ENCODE measurements at places on chromosomes 6 and 20. TPM values are rescaled to one million over a fixed set of nuclear protein-coding genes. Genes with fewer than 3 reads are reported as not detected.

ROS1 gene
- under 0.01 TPM for total RNA-seq

SOX4 gene
- total RNA-seq, result 81.7 TPM

C2 gene
- 0.71 TPM for total RNA-seq

CTAGE9 gene
- total RNA-seq, result not detected

LINC00237 gene
- not detected for total RNA-seq

PROKR2 gene
- not detected for total RNA-seq

POU5F1 gene
- 0.50 TPM for total RNA-seq

SERPINB1 gene
- 160 TPM for total RNA-seq

NT5E gene
- 23.8 TPM for total RNA-seq

CEP85L gene
- total RNA-seq, result 13.4 TPM

EYA4 gene
- 2.4 TPM for total RNA-seq

EEF1A2 gene
- total RNA-seq, result 1.0 TPM

UBD gene
- total RNA-seq, result not detected

ZNF391 gene
- 1.0 TPM for total RNA-seq

NMBR gene
- under 0.01 TPM for total RNA-seq

IRF4 gene
- total RNA-seq, result under 0.01 TPM

CASS4 gene
- 0.64 TPM for total RNA-seq

KCNK16 gene
- total RNA-seq, result not detected

SAMD10 gene
- 4.8 TPM for total RNA-seq

ZGPAT gene
- 16.7 TPM for total RNA-seq

VWA7 gene
- 1.00 TPM for total RNA-seq

SAMD3 gene
- not detected for total RNA-seq

SEMG1 gene
- not detected for total RNA-seq

DACT2 gene
- total RNA-seq, result 0.34 TPM

Data from nasal cavity respiratory epithelium epithelial cell of viscerocranial mucosa (primary cell).